ENCODE measurements at places on chromosomes 2 and 18.

DNA sequence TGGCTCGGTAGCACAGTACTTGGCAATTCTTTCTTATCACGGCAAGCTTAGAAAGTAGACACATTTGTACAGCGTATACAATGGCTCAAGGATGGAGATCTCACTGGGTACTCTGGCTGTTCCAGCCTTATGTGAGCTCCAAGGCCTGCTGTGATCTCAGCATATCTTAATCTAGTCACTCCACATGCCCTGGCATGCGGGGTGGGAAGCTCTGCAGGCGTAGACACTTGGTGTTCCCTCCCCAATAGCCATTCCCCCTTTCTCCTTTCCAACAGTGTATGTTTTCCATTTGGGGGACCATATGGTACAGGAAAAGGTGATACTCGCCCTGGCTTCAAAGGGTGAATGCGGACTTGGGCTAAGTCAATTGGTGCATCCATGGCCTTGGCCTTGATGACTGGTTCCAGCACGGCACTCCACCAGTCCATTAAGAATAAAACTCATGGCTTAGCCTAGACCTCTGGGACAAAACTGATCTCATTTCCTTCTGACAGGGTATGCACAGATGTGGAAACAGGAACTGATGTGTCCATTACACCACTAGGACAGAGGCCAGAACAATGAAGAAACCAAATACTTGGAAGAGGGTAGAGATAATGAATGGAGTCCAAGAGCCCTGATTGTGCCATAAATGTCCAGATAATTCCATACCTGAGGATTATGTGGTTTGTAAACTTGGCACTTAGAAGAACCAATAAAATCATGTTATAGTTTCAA is 28.4 kb downstream of the TGIF1 start:
- DNase-seq, result no peak

DNA sequence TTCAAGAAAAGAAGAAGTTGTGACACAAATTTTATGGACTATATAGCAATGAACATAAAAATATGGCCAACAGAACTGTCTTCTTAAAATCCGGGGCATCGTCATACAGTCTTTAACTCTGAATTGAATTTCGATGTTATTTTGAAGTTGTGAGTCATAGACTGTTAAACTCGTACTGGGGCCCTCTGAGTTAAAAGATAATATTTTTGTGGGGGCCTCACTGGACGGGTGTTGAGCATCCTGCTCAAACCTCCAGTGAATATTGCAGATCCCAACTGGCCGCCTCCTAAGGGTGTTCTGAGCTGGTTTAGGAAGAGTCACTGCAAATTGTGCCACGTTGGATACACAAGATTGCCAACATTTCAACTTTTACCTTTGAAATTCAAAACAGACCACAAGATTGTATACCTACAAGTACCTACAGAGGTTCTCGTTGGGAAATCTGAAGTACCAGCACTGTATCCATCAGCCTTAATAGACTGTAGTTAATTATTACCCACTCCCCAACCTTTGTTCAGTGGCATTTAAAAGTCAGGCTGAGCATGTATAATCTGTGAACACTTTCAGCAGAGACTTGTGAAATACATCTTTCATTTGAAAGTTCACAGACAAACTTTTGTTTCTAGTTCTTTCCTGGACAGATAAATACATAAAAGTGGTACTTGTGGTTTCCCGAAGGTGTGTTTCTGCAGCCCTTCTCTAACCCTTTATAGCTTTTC is 27.8 kb downstream of the KLHL23 start:
- no peak for DNase-seq

DNA sequence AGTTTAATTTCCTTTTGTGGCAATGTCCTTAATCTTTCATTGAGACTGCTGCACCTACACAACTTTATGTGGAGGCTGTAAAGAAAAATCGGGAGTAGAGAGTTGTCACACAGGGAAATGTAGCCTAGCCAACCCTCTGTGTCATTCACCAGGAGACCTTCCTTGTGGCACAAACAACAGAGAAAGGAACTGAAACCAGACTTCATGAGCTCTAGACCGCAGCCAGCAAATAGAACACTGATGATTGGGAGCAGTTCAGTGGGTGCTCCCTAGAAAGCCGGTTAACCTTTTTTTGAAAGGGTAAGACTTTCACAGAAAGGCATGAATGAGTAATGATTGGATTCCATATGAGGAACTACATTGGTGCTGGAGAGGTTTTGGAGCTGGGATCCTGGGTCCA is 1752.4 kb upstream of the CELF4 start:
- no peak for DNase-seq

- no peak for DNase-seq
Measured at GRCh38 chr2:14978845-14979244, 346.3 kb downstream of the LRATD1 start.

DNA sequence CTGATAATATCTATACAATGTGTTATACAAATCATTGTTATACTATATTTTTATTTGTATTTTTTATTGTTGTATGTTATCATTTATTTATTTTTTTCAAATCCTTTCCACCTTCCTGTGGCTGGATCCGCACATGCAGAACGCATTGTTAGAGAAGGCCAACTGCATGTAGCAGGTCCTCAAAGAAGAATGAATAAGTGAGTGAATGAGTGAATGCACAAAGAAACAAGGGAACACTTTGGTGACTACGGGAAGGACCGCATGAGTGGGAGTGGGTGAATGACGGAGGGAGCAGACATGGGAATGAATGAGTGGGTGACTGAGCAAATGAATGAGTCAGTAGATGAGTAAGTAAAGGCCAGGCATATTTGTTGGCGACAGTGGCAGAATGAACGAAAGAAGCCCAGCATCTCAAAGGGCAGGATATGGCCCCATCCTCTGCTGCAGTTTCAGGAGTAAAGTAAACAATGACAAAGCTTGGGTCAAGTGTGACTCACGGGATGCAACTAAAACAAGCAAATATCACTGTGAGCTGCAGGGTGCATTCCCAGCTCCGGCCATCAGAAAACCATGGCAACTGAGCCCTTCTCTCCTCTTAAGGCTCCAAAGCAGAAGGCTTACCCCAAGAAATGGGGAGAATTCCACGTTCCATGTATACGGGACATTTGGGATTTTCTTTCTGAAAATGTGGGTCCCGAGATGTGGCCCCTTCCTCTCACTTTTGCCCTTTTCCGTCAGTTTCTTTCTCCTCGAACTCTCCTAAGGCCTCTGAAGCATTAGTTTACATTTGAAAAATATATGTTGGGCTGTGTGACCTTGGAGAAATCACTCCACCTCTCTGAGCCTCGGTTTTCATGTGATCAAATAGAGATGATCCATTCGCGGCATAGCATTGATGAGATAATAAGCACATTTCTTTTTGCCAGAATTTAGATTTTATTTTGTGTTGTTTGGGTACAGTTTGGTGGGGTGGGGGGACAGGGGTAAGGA is 24.5 kb downstream of the KCNF1 start:
- no peak for DNase-seq

- no peak for DNase-seq
Measured at GRCh38 chr2:171287611-171288010, 126.9 kb upstream of the TLK1 start.

DNA sequence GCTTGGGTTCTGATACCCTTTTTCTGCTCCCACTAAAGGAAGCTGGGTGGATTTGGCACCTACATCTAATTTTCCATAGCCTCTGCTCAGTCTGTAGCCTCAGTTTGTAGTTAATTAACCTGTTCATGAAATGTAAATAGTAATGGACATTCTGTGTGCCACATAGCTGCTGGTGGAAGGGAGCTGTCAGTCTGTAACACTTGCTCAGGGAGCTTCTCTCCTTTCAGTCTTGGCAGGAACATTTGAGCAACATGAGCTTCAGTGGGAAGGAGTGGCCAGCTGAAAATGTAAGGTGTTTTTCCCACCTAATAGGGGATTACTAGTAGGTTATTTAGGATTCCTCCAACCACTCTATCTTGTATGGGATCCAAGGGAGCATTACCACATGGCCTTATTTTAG is 203.4 kb downstream of the ASXL3 start:
- no peak for DNase-seq
